Activated naive CD8-positive, alpha-beta T cell treated with anti-CD3 and anti-CD28 coated beads for 36 hours (primary cell): ENCODE measurements at places on chromosomes 1 and 21.

GRCh38 chr1:12098786-12099185 is 35.7 kb downstream of the TNFRSF8 start:
- DNase-seq = no peak

DNA sequence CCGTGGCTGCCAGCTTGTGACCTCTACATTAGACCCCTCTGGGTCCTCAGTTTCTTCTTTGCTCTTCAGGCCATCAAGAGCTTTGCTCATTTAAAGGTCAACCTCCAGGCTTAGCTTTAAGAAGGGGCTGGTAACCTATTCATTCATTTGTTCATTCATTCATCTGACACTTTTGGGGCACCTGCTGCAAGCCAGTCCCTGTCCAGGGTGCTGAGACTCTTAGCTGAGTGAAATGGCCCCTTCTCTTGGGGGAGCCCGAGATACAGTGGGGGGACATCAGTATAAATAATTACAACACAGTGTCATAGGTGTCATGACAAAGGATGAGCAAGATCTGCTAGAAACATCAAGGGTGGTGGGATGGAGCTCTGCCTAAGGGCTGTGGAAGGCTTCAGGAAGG is 10.5 kb upstream of the TTC4 start:
- DNase-seq = no peak

DNA sequence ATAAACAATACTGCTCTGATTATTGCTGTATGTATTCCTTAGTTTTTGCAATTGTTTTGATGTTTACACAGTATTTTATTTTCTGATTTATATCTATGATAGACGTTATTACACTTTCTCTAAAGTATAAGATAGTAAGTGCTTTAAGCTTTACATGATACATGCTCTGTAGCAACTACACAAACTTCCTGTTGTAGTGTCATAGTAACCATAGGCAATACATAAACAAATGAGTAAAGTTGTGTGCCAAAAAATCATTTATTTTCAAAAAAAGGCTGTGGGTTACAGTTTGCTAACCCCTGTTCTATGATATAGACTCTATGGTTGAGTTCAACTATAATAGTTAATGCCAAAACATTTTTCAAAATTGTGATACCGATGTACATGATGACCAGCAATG is 1156.4 kb downstream of the AMY1C start:
- no peak for DNase-seq

DNA sequence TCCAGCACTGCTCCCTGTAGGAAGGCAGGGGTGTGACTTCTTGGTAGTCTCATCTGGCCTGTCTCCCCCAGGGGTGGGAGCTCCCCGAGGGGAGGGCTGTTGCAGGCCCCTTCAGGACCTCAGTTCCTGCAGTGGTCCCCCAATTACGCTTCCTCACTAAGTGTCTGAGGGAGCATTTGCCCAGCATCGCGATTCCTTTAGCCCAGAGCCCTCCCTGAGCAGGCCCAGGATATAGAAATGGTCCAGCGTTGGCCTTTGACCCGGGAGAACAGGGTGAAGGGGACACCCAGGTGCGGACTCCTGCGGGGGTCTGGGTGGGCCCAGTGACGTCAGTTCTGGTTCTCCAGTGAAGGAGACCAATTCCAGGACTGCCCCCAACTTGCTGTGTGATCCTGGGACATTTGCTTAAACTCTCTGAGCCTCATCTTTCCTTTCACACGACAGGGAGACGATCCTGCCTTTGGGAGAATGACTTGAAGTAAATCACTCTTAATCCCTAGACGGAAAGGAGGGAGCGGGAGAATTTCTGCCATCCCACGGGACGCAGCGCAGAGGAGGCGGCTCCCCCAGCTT is 32.6 kb upstream of the BTG2 start:
- no peak for DNase-seq

GRCh38 chr21:26801498-26801897 is 43.7 kb downstream of the ADAMTS1 start:
- DNase-seq = no peak

DNA sequence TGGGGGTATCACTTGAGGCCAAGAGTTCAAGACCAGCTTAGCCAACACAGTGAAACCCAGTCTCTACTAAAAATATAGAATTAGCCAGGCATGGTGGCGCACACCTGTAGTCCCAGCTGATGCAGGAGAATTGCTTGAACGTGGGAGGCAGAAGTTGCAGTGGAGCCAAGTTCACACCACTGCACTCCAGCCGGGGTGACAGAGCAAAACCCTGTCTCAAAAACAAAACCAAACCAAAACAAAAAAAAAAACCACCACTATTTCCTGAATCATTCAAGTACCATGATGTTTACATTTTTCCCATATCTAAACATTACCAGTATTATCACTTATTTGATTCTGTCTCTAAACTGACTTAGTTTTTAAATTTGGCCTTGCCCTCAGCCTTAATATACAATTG is 29.5 kb downstream of the TUT4 start:
- no peak for DNase-seq

DNA sequence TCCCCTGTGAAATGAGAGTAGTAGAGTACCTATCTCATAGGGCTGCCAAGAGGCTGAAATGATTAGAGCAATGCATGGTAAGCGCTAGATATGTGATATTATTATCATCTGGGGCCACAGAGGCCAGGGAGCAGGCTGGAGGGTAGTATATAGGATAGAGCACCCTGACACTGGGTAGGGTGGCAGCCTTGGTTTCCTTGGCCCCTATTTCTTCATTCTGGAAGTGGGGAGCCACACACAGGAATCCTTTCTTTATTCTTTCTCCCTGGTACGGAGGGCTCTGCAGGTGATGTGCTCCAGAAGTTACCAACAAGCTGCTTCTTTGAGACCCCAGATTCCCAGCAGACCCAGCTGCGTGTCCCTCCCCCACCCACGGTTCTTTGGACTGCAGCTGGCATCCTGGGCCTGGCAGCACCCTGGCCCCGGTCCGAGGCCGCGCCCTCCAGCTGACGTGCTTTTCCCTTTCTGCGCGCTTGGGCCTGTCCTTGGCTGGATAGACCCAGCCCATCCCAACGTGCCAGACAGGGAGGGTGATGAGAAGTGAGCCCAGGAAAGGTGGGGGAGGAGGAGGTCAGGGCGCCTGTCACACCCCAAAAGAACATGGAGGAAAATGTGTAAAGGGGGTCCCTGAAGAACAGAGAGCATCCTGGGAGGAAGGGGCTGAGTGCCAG is 18.2 kb downstream of the INAVA start:
- DNase-seq = no peak

DNA sequence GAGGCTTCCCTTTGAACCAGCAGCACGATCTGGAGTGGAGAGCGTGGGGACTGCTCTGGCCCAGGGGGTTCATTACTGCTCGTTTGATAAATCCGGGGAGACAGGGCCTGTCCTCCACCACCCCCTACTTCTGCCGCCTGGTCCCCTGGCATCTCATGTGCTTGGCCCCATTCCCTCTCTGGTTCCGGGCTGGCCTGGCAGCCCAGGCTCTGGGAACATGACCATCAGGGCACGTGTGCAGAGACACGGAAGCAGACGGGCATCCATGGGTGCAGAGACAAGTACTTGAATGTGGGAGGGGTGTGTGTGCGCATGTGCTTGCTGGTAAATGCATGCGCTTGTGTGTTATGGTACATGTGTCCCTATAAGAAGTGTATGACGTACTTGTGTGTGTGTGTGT is 75.5 kb downstream of the KIRREL1 start:
- no peak for DNase-seq

DNA sequence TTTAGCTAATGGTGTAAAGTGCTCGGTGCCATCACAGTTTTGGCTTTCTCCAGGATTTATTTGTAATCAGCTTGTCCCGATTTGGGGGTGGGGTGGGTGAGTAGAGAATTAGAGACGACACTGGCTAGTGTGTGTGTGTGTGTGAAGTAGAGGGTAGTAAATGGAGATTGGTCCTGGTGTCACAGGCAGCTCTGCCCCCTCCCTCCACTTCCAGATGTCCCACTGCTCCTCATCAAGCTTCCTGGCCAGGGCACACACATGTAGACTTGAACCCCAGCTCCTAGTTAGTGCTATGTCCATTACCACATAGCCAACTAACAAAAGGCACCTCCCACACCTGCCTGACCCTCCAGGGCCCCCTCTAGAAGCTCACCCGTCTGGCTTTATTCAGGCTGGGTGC is 3.2 kb downstream of the TRNP1 start:
- no peak for DNase-seq

- DNase-seq = no peak
Observed at GRCh38 chr1:172321451-172321850, 99.0 kb upstream of the C1orf105 start.
